Aorta (tissue), 5 donors: ENCODE measurements at places on chromosomes 6 and 20. TPM values are rescaled to one million over a fixed set of nuclear protein-coding genes. Genes with fewer than 3 reads are reported as not detected.

LEMD2 gene
- 19.4 TPM for polyA plus RNA-seq

DNA sequence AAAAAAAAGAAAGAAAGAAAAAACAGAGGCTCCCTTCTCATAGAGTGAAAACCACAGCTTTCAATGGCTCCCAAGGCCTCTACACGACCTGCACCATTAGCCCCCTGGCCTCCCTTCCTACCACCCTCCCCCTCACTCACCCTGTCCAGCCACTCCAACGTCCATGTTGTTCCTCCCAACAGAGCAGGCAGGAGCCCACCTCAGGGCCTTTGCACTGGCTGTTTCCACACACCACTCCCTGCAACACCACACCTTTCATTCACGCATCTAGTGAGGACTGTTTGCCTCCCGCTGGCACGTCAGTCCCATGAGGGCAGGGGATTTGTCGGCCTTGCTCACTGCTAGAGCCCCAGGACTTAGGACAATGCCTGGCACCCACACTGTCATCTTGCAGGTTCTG, 39.5 kb downstream of the GRM4 start:
- no peaks in the 10 kb centered on the region for H3K27me3 ChIP-seq
- no peaks in the 10 kb centered on the region for H3K36me3 ChIP-seq
- DNase-seq = no peak
- H3K27ac ChIP-seq = no peak overlapping the region
- H3K4me3 ChIP-seq = no peak overlapping the region

DNA sequence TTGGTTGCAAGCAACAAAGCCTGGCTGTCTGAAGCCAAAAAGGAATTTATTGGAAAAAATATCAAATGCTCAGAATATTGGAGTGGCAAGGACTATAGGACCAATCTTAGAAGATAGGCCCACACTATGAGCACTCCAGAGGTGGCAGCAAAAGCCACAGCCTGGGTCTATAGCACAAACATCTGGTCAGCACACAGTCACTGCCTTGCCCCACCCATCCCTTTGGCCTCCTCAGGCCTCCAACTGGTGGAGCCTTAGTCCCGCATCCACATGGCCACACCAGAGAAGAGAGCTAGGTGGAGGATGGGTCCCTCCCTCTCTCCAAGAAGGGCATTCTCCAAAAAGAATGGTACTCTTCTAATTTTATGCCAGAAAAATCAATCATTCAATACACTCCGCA, 14.0 kb downstream of the NUDT3 start:
- H3K27ac ChIP-seq = no peak overlapping the region
- no peak overlapping the region for H3K4me3 ChIP-seq
- no peaks in the 10 kb centered on the region for H3K36me3 ChIP-seq

- H3K4me1 ChIP-seq = peaks cover 6% of the 10 kb centered on the region
- H3K4me3 ChIP-seq = no peak overlapping the region
- H3K36me3 ChIP-seq = no peaks in the 10 kb centered on the region
- H3K27me3 ChIP-seq = no peaks in the 10 kb centered on the region
- no peak for DNase-seq
Observed at GRCh38 chr6:148969603-148970061, 222.8 kb downstream of the UST start.

DNA sequence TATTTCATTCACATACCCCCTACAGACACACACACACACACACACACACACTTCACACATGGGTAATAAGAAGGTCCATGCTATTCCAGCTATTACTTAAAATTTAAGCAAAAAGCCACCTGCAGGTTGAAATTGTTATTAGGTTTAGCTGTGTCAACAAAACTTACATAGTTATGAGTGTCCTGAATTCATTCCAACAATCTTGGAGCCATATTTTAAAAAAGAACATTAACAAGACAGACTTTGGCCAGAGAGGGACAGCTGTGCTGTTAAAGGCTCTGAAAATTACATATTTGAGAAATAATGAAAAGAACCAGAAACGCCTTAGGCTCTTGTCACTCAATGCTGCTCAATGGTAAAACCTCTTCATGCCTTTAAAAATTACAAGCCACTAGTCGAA, 455.3 kb downstream of the EPM2A start:
- no peaks in the 10 kb centered on the region for H3K27me3 ChIP-seq
- H3K4me1 ChIP-seq = no peaks in the 10 kb centered on the region
- no peak overlapping the region for H3K4me3 ChIP-seq
- DNase-seq = no peak
- no peak overlapping the region for H3K27ac ChIP-seq

DNA sequence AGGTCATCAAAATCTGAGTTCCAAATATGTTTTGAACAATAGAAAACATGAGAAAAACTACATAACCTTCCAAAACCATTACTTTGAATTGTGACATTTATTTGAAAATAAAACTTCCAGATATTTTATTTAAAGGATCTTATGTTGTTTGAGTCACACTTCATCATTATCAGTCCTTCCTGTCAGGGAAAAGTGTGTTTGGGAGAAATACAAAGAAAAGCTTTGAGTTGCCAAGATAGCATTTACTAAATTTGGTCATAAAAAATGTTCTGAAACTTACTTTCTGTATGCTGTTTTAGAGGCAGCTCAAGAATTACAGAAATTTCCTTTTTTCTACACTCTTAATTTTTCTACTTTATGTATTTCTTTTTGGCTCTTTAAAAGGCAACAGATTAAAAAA, 208.2 kb upstream of the RIN2 start:
- no peak for DNase-seq
- H3K27me3 ChIP-seq = no peaks in the 10 kb centered on the region
- H3K4me3 ChIP-seq = no peak overlapping the region
- H3K27ac ChIP-seq = no peak overlapping the region
- H3K4me1 ChIP-seq = peaks cover 2% of the 10 kb centered on the region

GRCh38 chr6:135572051-135572450, 74.5 kb upstream of the AHI1 start:
- no peaks in the 10 kb centered on the region for H3K4me1 ChIP-seq
- H3K27ac ChIP-seq = no peak overlapping the region
- no peaks in the 10 kb centered on the region for H3K27me3 ChIP-seq
- H3K36me3 ChIP-seq = no peaks in the 10 kb centered on the region
